NCI-H446 (cell line): ENCODE measurements at places on chromosomes 7 and 10.

DNA sequence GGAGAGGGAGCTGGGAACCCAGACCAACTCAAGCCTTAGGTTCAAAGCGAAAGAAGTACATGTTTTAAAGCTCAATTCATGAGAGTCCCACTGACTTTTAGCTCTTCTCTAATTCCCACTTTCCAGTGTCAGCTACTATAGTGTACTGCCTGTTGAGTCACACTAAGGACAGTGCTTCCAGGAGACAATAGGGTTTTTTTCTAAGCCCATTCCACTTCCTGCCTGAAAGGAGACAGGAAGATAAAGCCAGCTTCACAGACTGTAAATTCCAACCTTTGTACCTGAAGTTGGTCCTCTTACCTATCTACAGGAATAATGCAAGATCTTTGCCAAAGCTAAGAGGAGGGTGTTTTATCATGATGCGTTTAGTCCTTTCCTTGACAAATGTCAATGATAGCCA lies 4.4 kb downstream of the MSRB2 start:
- no peak for DNase-seq

DNA sequence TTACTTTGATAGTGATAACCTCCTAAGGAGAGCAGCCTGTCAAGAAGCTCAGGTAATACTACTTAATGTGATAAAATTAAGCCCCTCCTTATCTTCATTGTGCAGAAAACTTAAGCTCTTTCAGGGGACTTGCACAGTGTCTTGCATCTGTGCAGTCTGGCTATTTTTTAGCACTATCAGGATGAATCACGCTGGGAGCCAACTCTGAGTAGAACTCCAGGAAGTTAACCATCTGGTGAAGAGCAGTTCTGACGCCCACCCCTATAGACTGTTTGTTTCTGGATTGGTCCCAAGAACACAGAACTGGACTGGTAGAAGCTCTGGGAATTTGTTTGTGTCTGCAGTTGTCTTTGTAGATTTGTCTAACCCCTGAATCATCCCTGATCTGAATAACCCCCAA lies 41.9 kb downstream of the AGK start:
- DNase-seq, result peak; percentile 8

GRCh38 chr7:25454562-25455041 lies 226.3 kb upstream of the NPVF start:
- DNase-seq, result no peak

GRCh38 chr7:33539198-33539597 lies 366.1 kb upstream of the BMPER start:
- DNase-seq, result no peak

DNA sequence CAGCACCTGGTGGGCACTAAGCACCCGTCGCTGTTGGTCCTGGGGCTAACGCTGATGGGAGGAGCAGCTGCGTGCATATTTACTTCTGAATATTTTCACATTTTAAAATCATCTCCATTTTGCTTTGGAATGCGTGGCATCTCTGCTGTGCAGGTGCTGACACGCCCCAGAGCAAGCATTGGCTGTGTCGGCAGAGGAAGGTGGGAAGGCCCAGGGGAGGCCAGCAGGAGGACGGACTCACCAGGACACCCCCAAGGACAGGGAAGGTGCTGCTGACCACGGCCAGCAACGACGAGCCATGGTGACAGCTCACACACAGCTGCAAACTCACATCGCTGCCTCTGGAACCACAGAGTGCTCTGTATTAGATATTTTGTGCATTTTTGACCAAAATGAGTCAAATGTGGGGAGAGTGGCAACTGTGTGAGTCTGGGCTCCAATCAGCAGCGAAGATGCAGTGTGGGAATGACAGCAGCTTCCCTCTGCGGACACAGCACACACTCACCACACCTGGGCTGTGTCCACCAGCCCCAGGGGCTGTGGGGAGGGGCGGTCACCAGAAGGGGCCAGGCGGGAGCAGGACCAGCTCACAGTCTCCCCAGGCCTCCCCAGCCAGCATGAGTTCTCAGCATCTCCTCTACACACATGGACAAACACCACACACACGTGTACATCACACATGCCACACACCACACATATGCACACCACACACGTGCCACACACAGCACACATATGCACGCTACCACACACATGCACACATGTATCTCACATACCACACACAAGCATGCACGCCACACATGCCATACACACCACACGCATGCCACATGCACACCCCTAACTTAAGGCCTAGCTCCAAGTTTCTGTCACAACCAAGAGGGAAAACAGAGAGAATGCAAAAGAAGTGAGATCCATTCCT lies 58.2 kb downstream of the PTPRN2 start:
- DNase-seq, result no peak

DNA sequence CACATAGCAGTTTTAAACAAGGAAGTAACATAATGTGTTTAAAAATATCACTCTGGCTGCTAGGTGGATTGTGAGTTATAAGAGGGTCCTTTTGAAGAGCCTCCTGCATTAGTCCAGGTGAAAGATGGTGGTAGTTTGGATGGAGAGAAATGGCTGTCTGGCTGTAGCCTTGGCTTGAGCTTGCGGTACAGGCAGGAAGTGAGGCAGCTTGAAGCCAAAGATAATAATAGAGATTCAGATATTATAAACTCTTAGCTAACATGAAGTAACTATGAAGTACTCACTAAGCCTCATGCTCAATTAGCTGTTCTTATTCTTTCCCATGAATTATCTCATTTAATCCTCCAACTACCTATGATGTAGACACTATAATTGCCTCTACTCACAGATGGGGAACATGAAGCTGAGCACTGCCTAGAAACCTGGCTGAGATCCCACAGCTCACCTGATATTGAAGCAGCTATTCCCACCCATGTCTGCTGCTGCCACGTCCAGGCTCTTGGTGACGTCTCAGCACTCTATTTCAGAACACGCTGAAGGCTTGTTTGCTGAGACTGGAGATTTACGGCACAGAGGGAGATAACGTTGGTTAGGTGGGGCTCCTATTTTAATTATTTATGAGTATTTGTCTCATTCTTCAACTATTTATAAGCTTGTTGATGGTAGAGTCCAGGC lies 10.4 kb downstream of the C10orf120 start:
- no peak for DNase-seq

DNA sequence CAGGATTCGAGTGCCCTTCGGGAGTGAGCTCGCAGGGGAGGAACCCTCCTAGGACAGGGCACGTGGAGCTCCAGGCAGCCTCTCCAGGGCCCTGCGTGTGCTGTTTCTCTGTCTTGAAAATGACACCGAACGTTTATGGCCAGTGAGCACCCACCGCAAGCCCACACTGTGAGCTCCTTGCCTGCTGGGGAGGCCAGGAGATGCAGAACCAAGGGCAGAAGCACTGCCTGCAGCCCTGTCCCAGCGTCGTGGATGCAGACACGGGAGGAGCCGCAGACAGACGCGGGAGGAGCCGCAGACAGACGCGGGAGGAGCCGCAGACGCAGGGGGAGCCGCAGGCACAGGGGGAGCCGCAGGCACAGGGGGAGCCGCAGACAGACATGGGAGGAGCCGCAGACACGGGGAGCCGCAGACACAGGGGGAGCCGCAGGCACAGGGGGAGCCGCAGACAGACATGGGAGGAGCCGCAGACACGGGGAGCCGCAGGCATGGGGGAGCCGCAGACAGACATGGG lies 314.4 kb downstream of the PTPRN2 start:
- no peak for DNase-seq

DNA sequence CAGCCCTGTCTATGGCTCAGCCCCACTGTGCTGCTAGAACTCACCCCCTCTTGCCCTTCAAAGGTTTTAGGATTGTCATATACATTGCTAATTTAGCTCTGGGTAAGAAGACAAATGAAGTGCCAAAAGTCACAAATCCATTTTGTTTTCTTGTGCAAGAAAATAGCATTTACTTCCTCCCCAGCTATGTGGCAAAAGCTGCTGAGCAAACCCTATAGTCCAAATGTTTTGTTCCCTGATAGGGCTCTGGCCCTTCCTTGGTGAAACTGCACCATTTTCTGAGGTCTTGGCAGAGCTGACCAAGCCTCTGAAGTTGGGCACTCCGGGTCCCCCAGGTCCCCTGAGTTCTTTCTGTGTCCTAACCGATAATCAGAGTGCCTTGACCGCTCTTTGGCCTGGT lies 84.1 kb upstream of the GJD4 start:
- no peak for DNase-seq

DNA sequence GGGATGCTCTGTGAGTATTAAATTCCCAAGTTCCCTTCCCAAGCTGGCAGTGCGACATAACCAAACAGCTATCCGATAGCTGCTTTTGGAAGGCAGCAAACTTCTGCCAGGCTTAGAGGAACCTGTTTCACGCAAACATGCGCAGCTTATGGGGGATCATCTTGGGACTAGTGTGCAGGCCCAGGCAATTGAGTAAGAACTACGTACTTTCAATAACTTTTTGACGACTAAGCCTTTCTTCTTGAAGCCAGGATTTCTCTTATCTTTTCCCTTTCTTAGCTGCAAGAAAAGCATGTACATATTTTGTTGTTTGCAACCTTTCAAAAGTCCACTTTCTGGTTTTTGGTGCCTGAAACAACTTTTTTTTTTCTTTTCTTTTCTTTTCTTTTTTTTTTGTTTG lies 28.7 kb upstream of the SEPHS1 start:
- DNase-seq, result no peak

DNA sequence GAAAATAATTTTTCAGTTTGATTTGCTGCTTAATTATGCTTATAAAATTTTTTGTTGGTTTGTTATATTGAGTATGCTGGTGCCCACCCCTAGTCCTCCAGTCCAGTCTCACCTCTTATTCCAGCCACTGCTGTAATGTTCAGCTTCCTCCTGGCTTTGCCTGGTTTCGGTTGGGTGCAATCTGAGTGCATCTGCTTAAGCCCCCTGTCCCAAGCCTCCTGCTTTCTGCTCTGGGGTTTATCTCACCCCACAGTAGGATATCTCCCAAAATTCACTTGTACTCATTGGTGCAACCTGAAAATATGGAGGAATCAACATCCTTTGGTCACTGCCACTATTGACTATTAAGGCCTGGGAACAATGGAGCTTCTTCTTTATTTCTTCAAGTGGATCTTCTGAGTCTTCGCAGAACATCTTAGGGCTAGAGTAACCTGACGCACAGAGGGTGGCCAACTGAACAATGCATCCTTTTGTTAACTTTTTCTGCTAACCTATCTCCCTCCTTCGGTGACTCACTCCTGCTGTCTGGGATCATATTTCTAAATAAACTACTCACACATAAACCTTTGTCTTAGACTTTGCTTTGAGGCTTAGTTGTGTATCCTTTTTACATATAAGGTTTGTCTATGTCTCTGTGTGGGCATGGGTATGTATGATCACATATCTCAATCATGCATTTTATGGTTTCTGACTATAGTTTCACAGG lies 19.1 kb upstream of the SOSTDC1 start:
- no peak for DNase-seq

- no peak for DNase-seq
These were observed 128.9 kb upstream of the PLXNA4 start for GRCh38 chr7:132705146-132705545.

- no peak for DNase-seq
These were observed 61.5 kb downstream of the PDSS1 start for GRCh38 chr10:26759008-26759407.

DNA sequence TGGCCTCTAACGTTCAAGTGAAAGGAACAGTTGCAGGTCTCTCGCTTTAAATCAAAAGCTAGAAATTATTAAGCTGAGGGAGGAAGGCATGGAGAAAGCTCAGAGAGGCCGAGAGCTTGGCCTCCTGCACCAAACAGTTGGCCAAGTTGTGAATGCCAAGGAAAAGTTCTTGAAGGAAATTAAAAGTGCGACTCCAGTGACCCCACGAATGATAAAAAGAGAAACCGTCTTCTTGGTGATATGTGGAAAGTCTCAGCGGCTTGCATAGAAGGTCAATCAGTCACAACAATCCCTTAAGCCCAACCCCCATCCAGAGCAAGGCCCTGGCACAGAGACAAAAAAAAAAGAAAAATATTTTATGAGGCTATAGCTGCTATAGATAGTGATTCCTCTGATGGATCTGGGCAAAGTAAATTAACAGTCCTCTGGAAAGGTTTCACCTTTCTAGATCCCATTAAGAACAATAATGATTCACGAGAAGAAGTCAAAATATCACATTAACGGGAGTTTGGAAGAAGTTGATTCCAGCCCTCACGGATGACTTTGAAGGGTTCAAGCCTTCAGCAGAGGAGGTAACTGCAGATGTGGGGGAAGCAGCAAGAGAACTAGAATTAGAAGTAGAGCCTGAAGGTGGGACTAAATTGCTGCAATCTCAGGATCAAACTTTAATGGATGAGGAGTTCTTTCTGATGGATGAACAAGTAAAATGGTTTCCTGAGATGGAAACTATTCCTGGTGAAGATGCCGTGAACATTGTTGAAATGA lies 42.5 kb upstream of the INPP5A start:
- DNase-seq, result no peak

GRCh38 chr7:894164-894867 lies 18.0 kb downstream of the GET4 start:
- DNase-seq, result no peak

DNA sequence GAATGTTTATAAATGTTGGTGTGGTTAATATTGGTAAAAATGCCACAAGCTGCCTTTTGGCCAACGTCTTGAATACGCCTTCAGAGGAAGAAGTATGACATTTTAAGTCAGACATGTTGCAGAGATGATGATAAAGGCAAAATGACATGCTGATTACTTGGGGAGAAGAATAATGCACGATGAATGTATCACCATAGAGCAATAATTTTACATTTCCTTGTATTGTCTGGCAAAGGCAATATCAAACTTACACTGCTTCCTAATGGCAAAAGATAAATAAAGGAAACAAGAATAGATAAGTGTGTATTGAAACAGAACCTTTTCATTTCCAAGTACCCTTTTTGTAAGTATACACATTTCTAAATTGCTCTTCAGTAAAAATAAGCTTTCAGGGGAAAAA lies 8.6 kb downstream of the MRC1 start:
- DNase-seq, result no peak

- no peak for DNase-seq
These were observed 131.0 kb upstream of the ZNF804B start for GRCh38 chr7:88628363-88629085.

- no peak for DNase-seq
These were observed 48.2 kb upstream of the PFKFB3 start for GRCh38 chr10:6154566-6154965.

GRCh38 chr7:150359622-150360362 lies 8.8 kb upstream of the REPIN1 start:
- DNase-seq, result no peak

DNA sequence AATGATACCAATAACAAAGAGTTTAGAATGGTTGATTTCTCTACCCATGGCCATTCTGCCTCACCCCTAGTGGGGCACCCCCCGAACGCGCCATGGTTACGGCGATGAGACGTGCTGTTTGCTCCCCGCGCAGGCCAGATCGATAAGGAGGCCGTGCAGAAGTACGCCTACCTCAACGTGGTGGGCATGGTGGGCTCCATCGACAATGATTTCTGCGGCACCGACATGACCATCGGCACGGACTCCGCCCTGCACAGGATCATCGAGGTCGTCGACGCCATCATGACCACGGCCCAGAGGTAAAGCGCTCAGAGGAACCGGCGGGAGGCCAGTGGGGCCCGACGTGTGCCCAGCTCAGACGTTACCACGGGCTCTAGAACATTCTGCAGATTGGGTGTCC lies 36.3 kb downstream of the PFKP start:
- DNase-seq, result no peak
